ENCODE measurements at places on chromosomes 3 and 15. TPM values are rescaled to one million over a fixed set of nuclear protein-coding genes. Genes with fewer than 3 reads are reported as not detected.

GRCh38 chr15:31803388-31803884, 226.9 kb upstream of the CHRNA7 start:
- DNase-seq: no peak

- no peak for DNase-seq
Observed at GRCh38 chr3:17901893-17902292, 159.5 kb upstream of the TBC1D5 start.

- no peak for DNase-seq
Observed at GRCh38 chr15:99110093-99110492, 5.2 kb downstream of the SYNM start.

DNA sequence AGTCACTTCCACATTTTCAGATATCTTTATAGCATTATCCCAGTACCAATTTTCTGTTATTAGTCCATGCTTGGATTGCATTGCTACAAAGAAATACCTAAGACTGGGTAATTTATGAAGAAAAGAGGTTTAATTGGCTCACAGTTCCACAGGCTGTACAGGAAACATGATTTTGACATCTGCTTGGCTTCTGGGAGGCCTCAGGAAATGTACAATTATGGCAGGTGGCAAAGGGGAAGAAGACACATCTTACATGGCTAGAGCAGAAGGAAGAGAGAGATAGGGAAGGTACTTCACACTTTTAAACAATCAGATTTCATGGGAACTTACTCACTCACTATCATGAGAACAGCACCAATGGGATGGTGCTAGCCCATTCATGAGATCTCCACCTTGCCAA, 172.3 kb upstream of the GPR149 start:
- DNase-seq: no peak

LRRC2 gene
- 0.85 TPM for total RNA-seq

DNA sequence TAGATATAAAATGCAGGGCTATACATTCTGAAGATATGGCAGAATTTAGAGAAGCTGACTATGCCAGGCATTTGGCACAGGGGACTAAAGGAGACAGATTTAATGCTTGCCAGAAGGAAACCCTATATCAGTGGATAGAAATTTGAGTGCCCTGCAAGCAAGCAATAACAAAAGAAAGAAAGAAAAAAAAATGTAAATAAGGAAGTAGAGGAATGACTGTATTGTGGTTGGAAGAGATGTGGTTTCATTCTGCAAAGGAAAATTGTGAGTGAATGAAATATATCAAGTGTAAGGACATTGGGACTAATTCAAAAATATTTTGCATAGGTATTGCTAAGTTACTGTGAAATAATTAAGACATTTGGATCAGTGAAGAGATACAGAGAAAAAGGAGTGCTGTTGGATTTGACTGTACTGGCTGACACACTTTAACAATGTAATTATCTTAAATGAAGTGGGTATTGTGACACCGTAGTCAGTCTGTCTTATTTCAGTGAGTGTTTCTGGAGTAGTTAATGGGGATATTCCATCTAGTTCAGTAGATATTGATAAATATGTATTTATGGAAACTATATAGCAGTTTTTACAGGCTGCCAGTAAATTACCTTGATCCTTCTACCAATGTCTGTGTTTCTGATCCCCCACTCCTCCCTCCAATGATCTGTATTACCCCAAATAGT, 418.2 kb downstream of the CNTN4 start:
- no peak for DNase-seq

KLHL40 gene
- total RNA-seq: not detected

GRCh38 chr3:157375342-157375986, 61.2 kb upstream of the PTX3 start:
- peak; percentile 19 for DNase-seq

GRCh38 chr3:157130467-157131251, 29.3 kb downstream of the CCNL1 start:
- no peak for DNase-seq

DNA sequence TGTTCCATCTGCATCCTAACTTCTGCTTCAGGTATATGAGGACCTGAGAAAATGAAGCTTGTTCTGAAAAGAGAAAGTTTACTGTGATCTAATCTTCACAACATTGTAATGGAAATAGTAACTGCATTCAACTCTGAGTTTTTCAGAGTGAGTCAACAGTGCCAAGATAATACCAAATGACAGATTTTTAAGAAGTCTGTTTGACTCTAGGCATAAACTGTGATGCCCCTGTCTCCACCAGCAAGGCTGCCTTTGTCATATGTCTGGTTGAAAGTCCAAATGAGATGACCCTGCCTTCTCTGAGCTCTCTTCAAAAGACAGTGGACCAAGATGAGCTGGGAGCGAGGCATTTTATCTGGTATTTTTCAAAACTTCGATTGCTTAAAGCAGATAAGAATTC, 44.8 kb upstream of the B3GNT5 start:
- no peak for DNase-seq

DNA sequence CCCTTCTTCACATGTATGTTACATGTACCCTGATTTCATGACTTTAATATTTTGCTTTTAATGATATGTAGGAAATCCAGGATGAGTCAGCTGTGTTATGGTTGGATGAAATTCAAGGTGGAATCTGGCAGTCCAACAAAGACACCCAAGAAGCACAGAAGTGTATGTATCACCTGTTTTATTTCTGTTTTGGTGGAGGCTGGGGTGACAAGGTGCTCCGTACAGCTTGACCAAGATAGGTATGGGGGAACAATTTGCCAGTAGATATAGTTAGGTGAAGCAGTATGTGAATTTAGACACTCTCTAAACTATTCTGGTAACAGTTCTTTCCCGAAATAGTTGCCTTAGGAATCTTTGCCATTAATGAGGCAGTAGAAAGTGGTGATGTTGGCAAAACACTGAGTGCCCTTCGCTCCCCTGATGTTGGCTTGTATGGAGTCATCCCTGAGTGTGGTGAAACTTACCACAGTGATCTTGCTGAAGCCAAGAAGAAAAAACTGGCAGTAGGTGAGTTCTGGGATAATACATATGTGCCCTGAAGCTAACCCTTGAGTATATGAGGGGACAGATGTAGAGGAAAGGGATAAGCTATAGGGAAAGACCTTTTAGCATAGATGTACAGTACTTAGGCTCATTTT, 63.7 kb upstream of the CRTC3 start:
- no peak for DNase-seq

All from pulmonary artery endothelial cell (primary cell).